EH (cell line): ENCODE measurements at places on chromosomes 1 and 21.
A peak's percentile ranks its signal among the peaks of the same experiment; 100 is the strongest.

GRCh38 chr21:36589352-36589971, 109.5 kb upstream of the SIM2 start:
- DNase-seq, result peak; percentile 63

DNA sequence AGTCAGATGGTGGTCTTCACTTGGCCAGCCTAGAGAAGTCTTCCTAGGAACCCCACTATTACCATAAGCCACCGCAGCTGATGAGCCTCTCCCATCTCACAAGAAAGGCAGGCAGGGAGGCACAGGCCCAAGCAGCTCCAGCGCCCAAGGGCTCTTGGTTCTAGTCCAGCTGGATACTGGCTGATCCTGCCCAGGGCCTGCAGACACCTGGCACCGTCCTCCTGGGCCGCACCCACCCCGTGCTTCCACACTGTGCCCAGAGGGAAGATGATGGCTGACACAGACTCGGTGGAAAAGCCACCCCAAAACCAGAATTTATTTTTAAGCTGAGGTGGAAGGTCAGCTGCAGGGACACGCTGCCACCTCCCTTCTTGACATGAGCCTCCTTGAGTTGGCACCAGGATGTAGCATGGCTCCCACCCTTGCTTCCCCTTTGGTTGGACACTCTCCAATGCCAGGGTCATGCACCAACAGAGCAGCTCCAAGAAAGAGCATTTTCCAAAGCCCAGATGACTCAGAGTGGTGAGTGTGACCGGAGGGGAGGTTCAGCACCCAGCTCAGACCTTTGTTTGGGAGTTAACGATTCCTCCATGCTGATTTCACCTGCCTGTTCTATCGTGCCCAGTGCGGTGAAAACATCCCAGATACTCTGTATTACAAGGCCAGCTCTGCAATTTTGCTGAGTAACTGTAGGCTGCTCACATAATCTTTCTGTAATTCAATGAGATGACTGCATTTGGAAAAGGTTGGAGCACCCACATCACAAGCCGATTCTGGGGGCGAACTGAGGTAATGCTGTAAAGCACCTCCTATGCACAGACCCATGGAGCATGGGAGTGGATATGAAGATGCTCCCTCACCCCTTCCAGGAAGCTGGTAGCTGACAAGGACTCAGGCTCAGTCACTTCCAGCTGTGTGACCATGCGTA, 63.1 kb upstream of the SLC2A1 start:
- no peak for DNase-seq

DNA sequence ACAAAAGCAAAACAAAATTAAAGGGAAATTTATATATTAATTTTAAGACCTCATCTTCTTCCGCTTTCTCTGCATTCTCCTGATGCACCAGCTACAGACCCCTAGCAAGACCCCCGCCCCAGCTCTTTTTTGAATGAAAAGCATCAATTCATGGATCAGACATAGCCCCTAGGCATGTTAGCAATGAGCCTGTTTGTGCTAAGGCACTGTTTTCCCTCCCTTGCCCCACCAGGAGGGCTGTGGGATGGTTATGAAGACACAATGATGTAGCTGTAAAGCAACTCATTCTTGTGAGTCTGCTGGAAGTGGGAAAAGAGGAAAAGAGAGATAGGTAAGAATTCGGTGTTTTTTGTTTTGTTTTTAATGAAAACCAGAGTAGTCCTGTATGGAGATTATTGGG, 88.5 kb upstream of the ZBTB18 start:
- DNase-seq, result no peak

GRCh38 chr1:1599030-1599934, 653 bp downstream of the FNDC10 start:
- peak; percentile 51 for DNase-seq

DNA sequence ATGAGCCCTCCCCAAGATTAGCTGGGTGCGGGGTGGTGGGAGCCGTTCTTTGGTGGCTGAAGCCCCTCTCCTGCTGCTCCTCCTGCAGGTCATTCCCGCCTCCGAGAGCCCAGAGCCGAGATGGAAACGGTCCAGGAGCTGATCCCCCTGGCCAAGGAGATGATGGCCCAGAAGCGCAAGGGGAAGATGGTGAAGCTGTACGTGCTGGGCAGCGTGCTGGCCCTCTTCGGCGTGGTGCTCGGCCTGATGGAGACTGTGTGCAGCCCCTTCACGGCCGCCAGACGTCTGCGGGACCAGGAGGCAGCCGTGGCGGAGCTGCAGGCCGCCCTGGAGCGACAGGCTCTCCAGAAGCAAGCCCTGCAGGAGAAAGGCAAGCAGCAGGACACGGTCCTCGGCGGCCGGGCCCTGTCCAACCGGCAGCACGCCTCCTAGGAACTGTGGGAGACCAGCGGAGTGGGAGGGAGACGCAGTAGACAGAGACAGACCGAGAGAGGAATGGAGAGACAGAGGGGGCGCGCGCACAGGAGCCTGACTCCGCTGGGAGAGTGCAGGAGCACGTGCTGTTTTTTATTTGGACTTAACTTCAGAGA, 448 bp downstream of the G0S2 start:
- DNase-seq, result peak; percentile 51

- no peak for DNase-seq
Measured at GRCh38 chr1:193703655-193704054, 517.2 kb upstream of the B3GALT2 start.

DNA sequence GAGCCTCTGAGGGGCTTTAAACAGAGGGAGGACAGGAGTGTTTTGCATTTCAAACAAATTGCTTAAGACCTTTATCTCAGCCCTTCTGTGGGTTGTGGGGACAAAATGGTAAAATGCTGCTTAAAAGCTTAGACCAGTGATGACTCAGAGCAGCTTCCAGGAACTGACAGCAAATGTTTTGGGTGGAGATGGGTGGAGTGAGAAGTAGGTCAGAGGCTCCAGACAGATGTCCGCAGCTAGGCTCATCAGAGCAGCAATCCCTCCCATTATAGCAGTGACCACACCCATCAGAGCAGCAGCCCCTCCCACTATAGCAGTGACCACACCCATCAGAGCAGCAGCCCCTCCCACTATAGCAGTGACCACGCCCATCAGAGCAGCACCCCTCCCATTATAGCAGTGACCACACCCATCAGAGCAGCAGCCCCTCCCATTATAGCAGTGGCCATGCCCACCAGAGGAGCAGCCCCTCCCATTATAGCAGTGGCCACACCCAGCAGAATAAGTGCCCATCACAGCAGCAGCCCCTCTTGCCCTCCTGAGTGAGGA, 532.2 kb downstream of the MATN1 start:
- peak; percentile 83 for DNase-seq

- DNase-seq, result no peak
Measured at GRCh38 chr1:201628490-201628889, 89.6 kb downstream of the NAV1 start.

DNA sequence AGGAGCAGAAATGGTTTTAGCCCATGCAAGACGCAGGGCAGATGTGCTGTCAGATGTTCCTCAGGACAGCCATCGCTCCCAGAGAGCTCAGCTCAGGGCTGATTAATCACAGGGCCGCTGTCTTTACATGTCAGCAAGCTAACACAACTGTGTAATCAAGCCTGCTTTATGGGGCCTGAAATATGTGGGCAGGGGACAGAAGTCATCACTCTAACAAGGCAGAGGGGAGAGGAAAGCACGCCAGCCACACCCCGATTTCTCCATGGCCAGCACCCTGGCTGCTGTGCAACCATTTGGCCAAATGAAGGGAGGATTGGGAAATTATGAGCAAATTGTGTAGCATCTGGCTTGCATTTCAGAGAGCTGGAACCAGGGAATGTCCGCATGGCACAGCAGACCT, 368.8 kb downstream of the NPHP4 start:
- DNase-seq, result no peak

- DNase-seq, result no peak
Measured at GRCh38 chr21:45993210-45994085, 11.9 kb downstream of the COL6A1 start.

DNA sequence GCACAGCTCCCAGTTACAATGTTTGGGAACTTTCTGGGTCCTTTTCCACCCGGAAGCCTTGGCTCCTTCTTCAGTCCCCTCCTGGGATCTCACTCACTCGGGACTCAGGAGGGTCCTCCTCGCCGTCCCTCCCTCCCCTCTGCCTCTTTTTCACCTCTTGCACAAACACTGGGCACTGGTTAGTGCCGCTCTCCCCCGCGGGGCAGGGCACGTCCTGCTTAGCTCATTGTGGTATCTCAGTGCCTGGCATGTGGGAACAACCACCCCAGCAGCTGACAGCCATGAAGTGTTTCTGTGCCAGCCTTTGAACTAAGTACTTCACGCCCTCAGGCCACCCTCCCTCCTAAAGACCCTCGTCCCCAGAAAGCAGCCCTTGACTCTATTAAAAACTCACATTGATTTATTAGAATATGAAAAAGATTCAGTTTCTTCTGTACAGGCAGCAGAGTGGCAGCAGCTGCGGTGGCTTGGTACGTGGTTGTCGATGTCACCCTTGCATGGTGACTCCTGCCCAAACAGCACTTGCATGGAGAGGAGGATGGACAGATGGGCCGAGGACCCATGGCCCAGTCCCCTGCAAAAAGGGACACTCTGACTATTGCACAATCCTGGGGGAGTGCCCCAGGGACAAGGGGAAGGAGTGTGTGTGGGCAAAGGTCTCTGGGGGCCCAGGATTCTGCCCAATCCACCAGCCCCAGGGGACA, 56.3 kb downstream of the SLC9A1 start:
- no peak for DNase-seq

- DNase-seq, result peak; percentile 27
Measured at GRCh38 chr21:32004291-32004690, 131.5 kb downstream of the HUNK start.

- no peak for DNase-seq
Measured at GRCh38 chr21:26057477-26058170, 112.9 kb downstream of the APP start.

DNA sequence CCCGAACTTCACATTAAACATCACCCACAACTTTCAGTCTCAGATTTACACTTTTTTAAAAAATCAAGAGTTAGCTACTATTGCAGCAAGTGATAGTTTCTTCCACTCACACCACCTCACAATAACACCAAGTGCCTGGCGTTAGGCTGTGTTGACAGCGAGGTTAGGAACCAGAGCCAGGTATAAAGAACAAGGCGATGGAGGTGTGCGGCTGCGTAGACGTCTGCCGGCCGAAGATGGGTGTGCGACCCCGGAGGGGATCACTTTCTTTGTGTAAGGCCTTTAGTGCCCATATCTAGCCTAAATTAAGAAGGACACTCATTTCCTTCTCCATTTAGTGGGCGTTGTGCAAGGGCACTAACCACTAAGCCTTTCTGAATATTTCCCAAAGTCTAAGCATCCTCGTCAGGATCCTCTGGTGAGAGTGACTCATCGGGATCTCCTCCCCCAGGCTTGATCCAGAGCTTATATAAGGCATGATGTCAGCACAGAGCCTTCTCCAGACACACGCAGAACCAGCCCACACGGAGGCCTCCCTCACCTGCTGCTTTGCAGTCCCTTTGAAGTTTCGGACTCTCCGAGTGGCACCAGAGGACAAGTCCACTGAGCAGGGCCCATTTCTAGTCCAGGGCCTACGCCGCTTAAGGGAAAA, 11.8 kb downstream of the NHLH2 start:
- peak; percentile 89 for DNase-seq

DNA sequence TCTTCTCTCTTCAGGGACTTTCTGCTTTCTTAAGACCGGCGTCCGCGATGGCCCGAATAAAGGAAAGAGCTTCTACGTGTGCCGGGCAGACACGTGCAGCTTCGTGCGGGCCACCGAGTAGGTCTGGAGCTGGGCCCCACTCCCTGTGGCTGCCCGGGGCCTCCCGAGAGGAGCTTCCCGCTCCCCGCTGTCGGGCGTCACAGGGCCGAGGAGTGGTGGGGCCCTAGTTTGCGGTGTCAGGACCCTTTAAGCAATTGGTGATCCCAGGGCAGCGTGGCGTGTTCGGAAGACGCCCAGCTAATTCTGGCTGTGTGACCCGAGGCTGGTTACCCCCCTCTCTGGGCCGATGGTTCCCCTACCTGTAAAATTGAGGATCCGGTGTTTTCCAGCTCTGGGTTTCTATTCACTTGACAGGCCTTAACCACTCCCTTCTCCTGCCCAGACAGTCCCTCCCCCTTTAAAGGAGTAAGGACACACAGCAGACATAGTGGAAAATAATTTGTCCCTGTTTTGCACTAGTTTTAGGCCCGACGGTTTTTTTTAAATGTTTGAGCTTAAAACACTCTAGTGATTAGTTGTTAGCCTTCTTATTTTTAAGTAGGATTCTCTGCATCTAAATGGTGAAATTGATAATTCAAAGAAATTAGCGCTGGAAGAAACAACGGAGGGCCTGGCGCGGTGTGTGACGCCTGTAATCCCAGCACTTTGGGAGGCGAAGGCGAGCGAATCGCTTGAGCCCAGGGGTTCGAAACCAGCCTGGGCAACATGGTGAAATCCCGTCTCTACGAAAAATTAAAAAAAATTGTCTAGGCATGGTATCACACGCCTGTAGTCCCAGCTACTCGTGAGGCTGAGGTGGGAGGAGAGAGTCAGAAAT, 553 bp downstream of the TTF2 start:
- DNase-seq, result peak; percentile 55

GRCh38 chr1:234734869-234735268, 124.9 kb upstream of the IRF2BP2 start:
- no peak for DNase-seq

DNA sequence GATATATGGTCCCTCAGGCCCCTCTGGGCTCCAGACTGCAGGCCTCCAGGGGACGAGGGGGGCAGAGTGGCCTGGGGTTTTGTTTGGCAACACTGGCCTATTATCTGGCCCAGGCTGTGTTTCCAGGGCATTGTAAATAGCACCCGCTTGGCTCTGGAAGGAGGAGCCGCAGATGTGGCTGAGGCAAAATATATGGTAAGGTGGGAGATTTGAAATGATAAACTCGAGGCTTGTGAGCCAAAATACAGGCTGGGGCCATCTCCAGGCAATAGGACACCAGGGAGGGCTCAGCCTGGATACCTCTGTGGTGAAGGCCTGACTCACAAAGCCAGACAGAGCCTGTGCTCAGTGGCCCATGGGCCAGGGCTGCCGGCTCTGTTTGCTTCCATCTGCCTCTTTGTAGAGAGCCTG, 14.0 kb downstream of the NAV1 start:
- DNase-seq, result peak; percentile 77

DNA sequence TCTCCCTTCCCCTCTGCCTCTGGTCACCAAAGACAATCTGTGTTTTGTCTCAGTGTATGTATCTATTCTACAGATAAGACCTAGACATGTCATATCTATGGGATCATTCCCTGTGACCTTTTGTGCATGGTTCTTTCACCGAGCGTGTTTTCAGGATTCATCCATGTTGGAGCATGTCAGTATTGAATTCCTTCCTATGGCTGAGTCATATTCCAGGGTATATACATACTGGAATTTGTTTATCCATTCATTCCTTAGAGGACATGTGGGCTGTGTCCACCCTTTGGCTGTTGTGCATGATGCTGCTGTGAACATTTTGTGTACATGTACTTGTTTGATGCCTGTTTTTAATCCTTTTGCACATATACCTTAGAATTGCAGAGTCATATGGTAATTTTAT, 69.9 kb downstream of the NFASC start:
- DNase-seq, result peak; percentile 13

GRCh38 chr1:41766041-41766440, 152.7 kb downstream of the HIVEP3 start:
- DNase-seq, result no peak

GRCh38 chr1:56509713-56510641, 69.4 kb downstream of the PLPP3 start:
- no peak for DNase-seq

GRCh38 chr1:25011275-25011674, 81.2 kb upstream of the RUNX3 start:
- DNase-seq, result no peak
